ENCODE measurements at places on chromosomes 1 and 21.

GRCh38 chr1:6577831-6578525 lies 1.8 kb upstream of the ZBTB48 start:
- DNase-seq, result no peak

- peak; percentile 31 for DNase-seq
Measured at GRCh38 chr21:43771698-43772424, 4.2 kb downstream of the CSTB start.

GRCh38 chr1:62998845-62999649 lies 215.1 kb downstream of the ATG4C start:
- no peak for DNase-seq

- peak; percentile 11 for DNase-seq
Measured at GRCh38 chr1:108502138-108502537, 52.0 kb downstream of the NBPF6 start.
